ENCODE measurements at places on chromosomes 7 and 10. TPM values are rescaled to one million over a fixed set of nuclear protein-coding genes. Genes with fewer than 3 reads are reported as not detected.

DNA sequence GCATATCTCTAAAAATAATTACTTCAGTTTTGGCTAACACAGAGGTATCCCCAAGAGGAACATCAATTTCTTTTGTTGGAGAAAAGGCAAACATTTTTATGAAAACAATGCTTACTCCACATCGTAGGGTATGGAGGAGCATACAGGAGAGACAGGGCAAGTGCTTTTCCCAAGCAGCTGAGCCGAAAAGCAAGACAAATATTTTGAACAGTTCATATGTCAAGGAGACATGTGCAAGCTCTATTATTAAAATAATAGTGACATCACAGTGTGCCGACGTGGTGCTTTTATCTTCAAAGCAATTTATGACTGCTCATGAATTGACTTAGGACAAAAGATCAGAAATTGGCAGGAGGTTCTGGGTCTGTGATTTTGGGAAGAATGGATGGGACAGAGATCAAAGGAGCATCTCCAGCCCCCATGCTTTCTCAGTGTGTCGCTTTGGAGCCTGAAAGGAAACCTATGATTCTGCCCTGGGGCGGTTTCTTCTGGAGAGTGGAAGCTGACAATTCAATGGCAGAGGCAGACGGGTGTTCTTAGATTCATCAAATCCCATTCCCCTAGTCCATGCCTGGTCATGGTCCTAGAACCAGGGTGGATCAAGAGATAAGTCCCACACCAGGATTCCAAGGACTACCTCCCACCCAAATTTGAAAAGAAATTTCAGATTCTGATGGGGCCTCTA, 97.1 kb downstream of the JCAD start:
- no peak for DNase-seq

GRCh38 chr10:119401671-119402395, 140.7 kb downstream of the RGS10 start:
- peak; percentile 72 for DNase-seq

DNA sequence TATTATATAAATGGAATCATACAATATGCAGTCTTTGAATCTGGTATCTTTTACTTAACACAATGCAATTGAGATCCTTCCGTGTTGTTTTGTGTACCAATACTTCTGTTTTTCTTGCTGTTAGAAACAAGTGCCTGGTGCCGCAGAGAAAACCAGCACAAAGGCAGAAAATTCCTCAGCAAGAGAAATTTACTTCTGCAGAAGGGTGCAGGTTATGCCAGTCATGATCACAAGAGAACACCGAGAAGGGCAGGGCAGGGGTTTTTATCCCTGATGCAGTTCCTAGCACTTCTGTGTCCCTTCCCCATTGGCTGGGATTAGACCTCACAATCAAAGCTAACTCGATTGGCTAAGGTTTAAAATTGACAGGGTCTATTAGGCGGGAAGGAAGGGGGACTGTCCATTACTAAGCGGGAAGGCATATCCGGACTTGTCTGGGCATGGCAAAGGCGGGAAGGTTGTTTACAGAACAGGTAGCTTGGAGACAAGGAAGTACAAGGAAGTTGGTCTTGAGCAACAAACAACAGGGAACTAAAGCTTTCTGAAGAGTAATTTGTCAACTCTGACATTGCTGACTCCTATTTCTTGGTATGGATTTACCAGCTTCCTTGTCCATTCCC, 2.4 kb upstream of the ZNF33B start:
- DNase-seq, result no peak

DNA sequence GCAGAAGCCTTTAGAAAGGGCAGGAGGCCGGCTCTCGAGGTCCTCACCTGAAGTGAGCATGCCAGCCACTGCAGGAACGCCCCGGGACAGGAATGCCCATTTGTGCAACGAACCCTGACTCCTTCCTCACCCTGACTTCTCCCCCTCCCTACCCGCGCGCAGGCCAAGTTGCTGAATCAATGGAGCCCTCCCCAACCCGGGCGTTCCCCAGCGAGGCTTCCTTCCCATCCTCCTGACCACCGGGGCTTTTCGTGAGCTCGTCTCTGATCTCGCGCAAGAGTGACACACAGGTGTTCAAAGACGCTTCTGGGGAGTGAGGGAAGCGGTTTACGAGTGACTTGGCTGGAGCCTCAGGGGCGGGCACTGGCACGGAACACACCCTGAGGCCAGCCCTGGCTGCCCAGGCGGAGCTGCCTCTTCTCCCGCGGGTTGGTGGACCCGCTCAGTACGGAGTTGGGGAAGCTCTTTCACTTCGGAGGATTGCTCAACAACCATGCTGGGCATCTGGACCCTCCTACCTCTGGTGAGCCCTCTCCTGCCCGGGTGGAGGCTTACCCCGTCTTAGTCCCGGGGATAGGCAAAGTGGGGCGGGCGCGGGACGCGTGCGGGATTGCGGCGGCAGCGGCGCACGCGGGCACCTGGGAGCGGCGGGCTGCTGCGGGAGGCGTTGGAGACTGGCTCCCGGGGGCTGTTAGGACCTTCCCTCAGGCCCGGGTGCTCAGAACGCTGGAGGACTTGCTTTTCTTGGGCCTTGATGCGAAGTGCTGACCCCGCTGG, at the start of gene FAS:
Gene FAS (plus strand): TSS at position 415 of the 777 bp plus-strand sequence. CDS start 79 bp downstream, at position 494.
- DNase-seq, result peak; percentile 77

DNA sequence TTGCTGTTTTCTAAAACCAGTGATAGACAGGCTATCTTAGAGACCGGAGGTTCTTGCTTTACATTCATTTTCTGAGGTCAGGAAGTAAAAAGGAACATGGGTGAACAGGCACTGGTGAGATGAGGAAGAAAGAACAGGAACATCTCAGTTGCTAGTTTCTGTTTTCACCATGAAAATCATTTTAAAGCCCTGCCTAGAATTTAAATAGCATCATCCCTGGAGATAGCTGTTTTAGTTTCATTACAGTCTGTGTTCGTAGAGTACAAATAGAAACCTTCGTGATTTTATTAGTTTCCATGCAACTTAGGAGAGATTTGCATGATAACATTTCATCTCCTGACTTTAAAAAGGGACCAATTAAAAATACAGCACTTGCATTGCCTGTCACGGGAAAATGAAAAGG, 14.7 kb downstream of the KCNMA1 start:
- no peak for DNase-seq

HMX2 gene
- total RNA-seq, result not detected

Data from ovary (tissue), 10 donors.